Cardiac muscle cell (in vitro differentiated cells and primary cell): ENCODE measurements at places on chromosomes 6 and 20.

GRCh38 chr20:4905613-4906012, 95.7 kb downstream of the SLC23A2 start:
- peak; percentile 37 for DNase-seq

- no peak for DNase-seq
Observed at GRCh38 chr6:150720774-150721233, 121.1 kb downstream of the PLEKHG1 start.

- no peak for DNase-seq
Observed at GRCh38 chr20:35311409-35311808, 19.2 kb upstream of the FAM83C start.

GRCh38 chr6:34519971-34520644, 36.0 kb downstream of the SPDEF start:
- DNase-seq: no peak

DNA sequence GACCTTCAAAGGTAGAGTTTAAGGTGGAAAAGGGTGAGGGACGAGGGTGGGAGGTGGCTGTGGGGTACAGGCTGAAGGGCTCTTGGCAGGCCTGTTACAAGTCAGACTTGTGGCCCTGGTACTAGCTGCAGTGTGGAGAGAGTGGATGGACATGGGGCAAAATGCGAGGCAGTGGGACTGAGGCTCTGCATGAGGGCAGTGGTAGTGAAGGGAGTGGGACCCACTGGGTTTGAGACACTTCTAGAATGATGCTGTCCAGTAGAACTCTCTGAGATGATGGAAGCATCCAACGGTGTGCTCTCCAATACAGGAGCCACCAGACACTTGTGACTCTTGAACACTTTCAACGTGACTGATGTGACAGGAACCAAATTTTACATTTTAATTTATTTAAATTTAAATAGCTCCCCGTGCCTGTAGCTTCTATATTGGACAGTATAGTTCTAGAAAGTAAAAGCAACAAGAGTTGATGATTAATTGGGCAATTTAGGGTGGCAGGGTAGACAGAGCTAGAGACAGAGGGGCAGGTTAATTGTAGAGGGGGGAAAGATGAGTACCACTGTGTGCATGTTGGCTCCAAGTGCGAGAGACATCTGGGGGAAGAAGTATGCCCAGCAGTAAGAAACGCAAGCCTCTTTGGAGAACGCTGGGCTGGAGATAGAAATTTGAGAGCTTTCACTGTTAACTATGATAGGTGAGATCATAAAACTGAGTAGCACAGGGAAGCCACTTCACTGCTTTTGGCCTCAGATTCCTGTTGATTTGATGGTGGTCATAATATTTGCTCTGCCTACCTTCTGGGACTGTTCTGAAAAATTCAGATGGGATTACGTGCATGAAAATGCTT, 77.5 kb downstream of the TXNDC5 start:
- DNase-seq: no peak

GRCh38 chr20:53454675-53455276, 138.9 kb downstream of the ZNF217 start:
- DNase-seq: no peak

GRCh38 chr20:60201198-60201835, 243.1 kb downstream of the CDH26 start:
- no peak for DNase-seq

DNA sequence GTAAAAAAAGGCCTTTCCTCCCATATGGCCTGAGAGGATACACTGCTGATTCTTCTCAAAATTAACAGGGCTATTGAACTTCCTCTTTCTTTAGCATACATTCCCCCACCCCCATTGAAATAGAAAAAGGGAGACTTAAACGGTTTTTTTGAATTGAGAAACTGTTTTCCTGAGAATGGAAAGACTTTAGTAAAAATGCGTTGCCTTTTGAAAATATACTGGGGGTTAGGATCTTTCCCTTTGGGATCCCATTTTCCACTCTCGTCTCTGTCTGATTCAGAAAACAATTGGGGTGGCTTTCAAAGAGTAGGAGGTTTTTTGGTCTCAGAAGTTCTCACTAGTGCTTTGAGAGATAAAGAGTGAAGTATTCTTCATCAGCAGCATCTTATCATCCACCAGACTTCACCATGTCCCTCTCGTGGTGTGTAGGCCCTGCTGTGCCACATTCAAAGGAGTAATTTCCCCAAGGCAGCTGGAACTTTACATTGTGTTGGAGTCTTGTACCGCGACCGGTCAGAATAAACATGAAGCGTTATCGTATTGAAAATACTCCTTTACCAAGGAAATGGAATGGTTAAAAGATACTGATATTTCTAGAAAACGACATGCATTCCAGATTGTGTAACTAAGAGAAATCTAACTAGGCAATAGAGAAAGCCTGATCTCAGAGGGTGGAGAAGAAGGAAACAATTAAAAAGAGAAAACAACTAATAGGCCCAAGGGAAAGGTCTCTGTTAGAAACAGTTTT, 10.6 kb downstream of the MYB start:
- DNase-seq: no peak

DNA sequence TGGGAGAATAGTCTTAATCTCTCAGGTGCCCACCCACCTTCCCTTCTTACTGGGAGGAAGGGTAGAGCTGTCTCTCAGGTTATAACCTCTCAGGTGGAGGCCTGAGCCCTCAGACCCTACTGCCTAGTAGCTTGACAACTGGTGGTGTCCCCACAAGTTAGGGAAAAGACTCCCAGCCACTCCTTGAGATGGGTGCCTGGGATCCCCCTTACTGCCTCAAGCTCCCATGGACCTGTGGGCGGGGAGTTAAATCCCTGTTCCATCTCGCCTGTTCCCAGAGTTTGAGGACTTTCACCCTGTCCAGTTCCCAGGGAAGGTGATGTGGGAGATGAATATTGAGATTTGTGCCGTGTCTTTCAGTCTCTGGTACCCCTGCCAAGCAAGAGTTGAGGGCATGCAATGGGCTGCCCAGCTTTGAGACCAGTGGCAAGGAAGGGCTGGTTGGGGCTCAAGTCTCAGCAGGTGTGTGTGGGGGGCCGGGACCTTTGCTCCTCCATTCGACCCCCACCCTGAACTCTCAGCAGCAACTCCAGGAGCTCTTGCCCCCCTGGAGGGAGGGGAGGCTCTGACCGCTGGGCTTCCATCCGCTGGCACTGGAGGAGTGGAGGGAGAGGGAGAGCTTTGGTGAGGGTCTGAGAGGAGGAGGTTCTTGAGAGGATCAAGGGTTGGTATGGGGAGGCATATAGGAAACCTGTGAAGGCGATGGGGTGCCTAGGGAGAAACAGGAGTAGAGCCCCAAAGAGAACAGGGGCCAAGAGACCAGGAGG, 1.1 kb upstream of the PBX2 start:
- DNase-seq: no peak

GRCh38 chr6:158611039-158611438, 33.5 kb downstream of the DYNLT1 start:
- no peak for DNase-seq

- DNase-seq: no peak
Observed at GRCh38 chr6:135235716-135236115, 54.6 kb downstream of the MYB start.

- DNase-seq: no peak
Observed at GRCh38 chr6:30685157-30686008, 1.1 kb downstream of the PPP1R18 start.

GRCh38 chr6:156269751-156270369, 507.3 kb upstream of the ARID1B start:
- DNase-seq: no peak

GRCh38 chr6:365835-366234, 25.7 kb upstream of the IRF4 start:
- DNase-seq: no peak

- DNase-seq: no peak
Observed at GRCh38 chr6:40376113-40376650, 211.0 kb downstream of the LRFN2 start.

GRCh38 chr6:149503872-149504271, 19.1 kb upstream of the ZC3H12D start:
- DNase-seq: no peak

GRCh38 chr6:90100059-90100665, 196.5 kb downstream of the BACH2 start:
- DNase-seq: no peak

- DNase-seq: no peak
Observed at GRCh38 chr6:34090529-34090928, 55.4 kb downstream of the GRM4 start.

GRCh38 chr6:36759148-36759759, 61.6 kb downstream of the RAB44 start:
- peak; percentile 84 for DNase-seq

DNA sequence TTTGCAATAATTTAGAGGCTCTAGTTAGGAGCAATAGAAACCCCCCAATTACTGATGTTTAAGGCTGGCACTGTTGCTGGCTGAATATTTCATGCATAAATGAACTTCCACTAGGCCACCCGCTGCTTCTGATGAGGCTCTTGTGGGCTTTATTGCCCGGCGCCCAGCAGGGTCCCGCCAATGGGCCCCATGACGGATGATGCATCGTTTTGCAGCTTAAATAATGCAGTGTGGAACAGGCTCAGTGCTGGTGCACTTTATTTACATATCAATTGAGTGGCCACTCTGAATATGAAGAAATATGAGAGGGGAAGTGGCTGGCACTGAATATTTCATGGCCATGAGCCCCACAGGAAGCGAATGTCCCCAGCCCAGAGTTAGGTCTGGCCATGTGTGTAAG, 155.3 kb upstream of the MAFB start:
- no peak for DNase-seq

- DNase-seq: no peak
Observed at GRCh38 chr20:63889241-63890200, 5.4 kb upstream of the DNAJC5 start.

- DNase-seq: peak; percentile 78
Observed at GRCh38 chr6:35259948-35260590, 534 bp downstream of the ZNF76 start.

DNA sequence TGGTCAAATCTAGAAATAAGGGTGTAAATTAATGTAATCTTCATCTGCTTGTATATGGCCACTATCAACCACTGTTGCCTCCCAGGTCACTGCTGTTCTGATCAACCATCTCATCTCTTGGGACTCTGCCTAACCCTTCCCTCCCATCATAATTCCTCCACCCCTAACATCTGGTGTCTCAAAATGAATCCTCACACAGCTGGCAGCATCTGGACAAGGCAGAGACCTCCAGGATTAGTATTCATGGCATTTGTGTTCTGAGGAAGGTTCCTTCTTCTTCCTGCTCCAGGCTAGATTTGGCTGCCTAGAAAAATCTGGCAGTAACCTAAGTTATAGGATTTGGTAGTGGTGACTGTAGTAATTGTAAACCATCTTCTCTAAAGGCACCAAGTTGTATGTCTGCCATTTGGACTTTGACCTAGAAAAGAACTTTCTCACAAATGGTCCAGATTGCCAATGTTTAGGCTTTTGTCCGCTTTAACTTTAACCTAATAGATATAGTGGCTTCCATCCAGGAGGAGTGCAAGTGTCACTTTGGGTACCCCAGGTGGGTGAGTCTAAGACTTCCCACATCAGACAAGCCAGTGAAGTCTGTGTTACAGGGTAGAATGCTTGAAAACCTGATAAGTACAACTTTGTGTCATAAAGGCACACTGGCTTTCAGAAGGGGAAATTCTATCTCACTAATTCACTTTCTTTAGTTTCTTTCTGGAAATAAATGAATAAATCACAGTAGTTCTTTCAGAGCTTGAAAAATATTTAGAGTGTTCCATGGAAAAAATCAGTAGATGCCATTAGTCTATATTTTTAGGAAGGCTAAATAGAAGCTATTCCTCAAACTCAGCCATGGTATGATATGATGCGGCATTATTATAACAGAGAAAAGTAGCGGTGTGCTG, 3.0 kb upstream of the PHACTR2 start:
- DNase-seq: no peak

GRCh38 chr6:148890096-148890495, 143.3 kb downstream of the UST start:
- no peak for DNase-seq

- peak; percentile 89 for DNase-seq
Observed at GRCh38 chr6:158009114-158009891, 27.6 kb downstream of the SYNJ2 start.

DNA sequence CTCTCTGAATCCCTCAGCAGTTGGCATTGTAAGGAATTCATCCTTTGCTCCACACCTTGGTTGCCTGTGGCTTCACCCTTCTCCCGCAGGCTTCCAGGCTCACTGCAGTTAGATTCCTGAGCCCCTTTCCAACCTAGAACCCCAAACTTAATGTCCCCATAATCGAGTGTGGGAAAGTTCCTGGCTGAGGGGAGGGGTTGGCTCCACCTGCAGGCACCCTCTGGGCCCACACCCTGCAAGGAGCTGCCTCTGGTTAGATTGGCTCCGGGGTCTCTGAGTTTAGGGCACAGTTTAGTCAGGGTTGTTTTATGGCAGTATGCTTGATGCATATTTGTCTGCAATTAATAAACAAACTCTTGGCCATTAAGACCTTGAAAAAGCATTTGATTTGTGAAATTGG, 63.4 kb downstream of the MTHFD1L start:
- peak; percentile 5 for DNase-seq

GRCh38 chr6:92690997-92691599, 728.3 kb downstream of the EPHA7 start:
- peak; percentile 63 for DNase-seq

- DNase-seq: no peak
Observed at GRCh38 chr20:61499859-61500554, 247.9 kb downstream of the CDH4 start.

DNA sequence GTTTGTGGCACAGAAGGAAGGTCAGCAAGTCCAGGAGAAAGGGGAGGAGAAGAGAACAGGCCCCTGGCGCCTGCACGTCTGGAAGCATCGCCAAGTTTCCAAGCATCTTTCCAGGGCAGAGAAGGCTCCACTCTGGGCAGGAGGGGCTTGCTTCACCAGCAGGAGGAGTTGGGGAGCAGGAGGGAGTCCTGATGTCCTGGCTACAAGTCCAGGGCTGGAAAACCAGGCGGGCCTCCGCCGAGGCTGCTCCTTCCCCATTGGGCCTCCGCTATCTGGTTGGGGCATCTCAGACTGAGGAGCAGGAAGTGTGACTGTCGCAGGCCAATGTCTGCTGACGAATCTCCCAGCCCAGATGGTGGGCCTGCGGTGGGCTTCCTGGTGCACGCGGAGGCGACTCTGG, 421.9 kb downstream of the PREX1 start:
- no peak for DNase-seq

DNA sequence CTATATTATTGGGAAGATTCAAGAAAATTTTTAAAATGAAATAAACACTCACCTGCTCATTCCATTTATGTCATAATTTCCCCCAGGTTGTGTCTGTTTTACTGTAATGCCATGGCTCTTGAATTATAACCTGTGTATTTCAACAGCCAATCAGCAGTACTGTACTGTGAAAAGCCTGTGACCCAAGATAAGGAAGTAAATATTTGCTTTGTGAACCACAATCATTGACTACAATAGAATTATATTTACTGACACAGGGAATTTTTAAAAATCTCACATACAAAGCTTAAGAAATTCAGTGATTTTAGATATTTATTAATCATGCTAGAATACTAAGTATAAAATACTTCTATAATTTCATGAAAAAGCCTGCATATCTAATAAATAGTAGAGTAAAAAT, 6.0 kb downstream of the RGS17 start:
- DNase-seq: no peak

GRCh38 chr20:59204165-59204894, 40.7 kb downstream of the ZNF831 start:
- DNase-seq: no peak
